OCI-LY7 (cell line): ENCODE measurements at places on chromosomes 2 and 18. TPM values are rescaled to one million over a fixed set of nuclear protein-coding genes. Genes with fewer than 3 reads are reported as not detected.

The UNC80 gene
- total RNA-seq: not detected in 2 replicates

The GALNT3 gene
- 2.6 and 3.6 TPM in 2 replicates for total RNA-seq

DNA sequence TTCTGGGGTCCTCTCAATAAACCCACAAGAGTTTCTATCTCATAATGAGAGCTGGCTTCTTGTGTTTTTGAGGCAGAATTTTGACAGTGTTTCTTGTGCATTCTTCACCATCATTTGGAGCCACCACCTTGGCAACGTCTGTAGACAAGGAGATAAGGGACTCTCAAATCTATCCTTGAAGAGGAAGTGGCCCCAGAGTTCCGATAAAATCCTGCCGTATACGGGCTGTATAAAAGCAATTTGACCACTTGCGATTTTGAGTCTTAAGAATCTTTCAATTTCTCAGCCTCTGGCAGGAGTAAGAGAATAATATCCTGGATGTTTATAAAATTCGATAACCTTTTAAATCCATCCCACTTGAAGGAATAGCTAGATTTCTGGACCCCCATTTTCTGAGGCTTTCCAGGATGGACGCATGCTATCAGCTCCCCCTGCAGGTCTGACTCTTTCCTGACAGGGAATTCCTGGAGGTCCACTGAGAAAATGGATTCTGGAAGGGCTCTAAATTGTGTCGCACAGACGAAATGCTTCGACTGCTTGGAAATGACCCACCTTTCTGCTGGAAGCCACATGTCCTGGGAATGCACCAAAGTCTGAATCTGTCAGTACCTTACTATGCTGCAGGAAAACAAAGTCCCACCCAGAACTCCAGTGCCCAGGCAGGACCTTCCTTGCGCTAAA lies 54.1 kb downstream of the E2F6 start:
- DNase-seq: peak; percentile 39

DNA sequence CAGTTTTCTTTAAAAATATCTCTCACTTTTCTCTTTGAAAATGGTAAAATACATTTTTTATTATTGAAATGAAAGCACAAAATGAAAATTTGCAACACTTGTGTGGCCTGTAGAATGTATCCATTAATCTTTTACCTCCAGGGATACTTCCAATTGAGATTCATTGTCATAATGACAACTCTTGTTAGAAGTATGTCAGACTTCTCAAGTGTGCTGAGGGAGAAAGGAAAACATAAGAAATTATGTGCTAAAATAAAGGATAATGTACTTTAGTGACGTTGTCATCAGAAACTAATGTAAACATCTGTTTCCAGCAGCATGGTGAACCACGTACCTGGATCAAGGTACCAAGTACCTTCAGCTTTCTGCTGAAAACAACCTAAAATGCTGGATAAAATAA lies 195.8 kb upstream of the STON1 start:
- no peak for DNase-seq

GRCh38 chr2:234879671-234880455 lies 72.0 kb upstream of the SH3BP4 start:
- no peak for DNase-seq

The CYBRD1 gene
- not detected in 2 replicates for total RNA-seq

- peak; percentile 27 for DNase-seq
Measured at GRCh38 chr18:30971338-30971956, 71.1 kb downstream of the DSC3 start.

The SYT4 gene
- total RNA-seq: not detected in 2 replicates

The PPP4R3B gene
- 68.4 and 70.2 TPM in 2 replicates for total RNA-seq

DNA sequence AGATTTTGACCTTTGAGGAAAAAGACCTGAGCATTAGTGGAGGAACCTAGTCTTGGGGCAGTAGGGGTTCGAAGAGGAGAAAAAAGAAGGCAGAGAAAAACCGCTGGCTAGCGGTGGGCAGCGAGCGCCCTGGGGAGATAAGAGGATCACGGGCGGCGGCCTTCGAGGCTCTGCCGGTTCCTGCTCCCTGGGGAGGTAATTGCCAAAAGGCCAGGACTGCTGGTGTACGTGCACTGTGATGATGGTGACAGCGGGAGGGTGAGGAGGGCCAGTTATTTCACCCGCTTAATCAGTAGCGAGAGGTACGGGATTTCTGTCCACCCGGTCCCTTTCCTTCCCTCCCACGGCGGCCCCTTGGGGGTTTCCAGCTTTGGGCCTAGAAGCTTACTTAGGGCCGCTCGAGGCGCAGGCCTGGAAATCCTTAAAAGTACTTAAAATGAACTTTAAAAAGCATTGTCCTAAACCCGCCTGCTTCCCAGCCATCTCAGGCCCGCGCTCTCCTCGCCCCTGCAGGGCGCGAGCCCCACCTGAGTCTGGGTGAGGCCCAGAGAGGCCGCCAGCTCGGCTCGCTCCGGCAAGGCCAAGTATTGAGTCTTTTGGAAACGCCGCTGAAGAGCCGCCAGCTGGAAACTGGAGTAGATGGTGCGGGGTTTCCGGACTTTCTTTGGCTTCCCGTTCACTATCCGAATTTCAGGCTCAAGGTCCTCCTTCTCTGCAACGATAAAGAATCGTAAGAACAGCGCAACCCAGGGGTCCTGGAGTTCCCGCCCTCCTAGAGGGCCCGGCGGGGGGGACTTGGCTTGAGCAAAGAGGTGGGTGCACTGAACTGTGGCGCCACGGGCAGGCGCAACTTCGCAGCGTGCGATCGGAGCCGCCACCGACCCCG lies 1.5 kb downstream of the DLX2 start:
- no peak for DNase-seq

DNA sequence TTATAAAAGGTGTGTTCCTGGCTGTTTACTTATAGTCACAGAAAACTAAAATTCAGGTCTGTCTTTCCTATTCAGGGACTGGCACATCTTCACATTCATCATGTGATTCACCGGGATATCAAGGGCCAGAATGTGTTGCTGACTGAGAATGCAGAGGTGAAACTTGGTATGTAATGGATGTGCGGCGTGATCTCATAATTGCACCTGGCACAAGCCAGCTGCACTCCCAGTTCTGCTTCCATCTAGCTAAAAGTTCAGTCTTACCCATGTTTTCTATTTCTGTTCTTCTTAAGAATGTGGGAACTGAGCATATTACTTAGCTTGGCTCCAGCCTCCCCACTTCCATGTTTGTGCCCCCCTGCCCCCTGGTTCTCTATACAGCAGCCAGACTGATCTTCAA lies 131.9 kb downstream of the MAP4K4 start:
- DNase-seq: no peak

DNA sequence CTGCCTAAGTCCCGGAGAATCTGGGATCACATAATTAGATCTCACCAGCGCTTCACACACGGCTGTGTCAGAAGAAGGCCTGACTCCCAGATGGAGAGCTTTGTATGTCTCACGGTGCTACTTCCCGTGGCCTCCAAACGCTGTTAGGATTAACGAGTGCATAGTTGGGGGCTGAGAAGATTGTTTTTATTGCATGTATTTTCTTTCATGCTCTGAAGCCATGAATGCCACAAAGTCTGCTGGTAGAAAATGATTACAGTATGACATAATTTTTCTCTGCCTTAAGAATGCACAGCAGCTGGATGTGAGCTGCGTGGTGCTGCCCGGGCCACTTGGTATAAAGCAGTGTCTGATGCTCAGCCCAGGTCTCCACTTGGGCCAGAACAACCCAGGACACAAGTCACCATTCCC lies 166.5 kb downstream of the SEPTIN10 start:
- no peak for DNase-seq

GRCh38 chr2:119252186-119253113 lies 28.8 kb downstream of the STEAP3 start:
- DNase-seq: no peak
